ENCODE measurements at places on chromosomes 6 and 20.

- no peak for DNase-seq
These were observed 160.9 kb upstream of the AFDN start for GRCh38 chr6:167665698-167666330.

DNA sequence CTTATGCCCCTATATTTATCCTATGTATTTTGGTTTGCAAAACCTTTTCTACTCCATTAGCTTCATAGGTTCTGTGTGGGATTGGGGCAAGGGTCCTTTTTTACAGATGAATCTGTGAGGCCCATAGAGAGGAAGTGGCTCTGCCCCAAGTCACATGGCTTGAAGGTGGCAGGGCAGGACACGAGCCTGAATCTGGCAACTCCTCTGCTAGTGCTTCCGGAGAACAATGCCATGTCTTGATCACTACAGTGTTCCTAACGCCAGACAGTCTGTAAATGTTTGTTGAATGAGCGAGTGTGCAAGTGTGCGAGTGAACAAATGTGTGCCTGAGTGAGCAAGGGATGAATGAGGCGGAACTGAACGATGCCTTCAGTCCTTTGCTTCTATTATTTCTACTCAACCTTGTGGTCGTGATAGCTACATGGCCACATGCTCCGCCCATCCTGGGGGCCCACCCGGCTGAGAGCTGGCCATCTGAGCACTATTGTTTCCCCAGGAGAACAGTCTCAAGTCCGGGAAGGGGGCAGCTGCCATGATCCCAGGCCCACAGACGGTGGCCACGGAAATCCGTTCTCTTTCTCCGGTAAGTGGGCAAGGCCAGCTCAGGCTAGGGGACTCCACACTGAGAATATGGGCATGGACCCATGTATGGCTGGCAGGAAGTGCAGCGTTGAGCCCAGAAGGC, 17.8 kb upstream of the AAR2 start:
- DNase-seq = no peak

DNA sequence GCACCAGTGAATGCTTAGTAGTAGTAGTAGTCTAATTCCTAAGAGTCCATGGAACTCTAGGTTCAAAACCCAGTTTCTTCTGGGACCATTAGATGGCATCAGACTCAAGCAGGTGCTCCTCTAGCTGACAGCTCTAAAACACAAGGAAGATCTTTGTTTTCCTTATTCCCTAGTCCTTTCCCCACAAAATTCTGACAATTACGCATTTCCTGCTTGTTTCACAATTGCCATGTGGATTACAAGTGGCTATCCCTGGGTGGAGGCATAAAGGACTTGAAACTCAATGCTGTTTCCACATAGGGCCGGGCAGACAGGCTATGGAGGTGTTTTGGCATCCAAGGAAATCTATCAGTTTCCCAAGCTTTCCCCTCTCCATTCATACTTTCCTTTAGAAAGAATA, 9.2 kb upstream of the HLA-DOB start:
- no peak for DNase-seq

- DNase-seq = no peak
These were observed 44.1 kb downstream of the DUSP22 start for GRCh38 chr6:336159-337114.

DNA sequence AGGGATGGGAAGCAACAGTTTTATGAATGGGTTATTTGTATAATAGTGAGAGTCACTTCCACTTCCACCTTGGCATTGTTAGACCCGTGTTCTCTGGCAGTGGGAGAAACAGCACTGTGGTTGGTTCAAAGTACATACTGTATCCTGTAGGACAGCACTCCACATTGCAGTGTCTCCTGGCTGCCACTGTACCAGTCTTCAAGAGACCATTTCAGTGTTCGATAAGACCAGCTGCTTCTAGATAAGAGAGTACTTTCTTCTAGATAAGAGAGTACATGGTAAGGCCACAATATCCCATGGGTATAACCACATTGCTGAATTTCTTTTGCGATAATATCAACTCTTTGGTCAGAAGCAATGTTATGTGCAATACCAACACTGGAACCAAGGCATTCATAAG, 28.8 kb downstream of the FITM2 start:
- DNase-seq = no peak

GRCh38 chr20:6384380-6384779, 261.6 kb upstream of the FERMT1 start:
- DNase-seq = no peak

DNA sequence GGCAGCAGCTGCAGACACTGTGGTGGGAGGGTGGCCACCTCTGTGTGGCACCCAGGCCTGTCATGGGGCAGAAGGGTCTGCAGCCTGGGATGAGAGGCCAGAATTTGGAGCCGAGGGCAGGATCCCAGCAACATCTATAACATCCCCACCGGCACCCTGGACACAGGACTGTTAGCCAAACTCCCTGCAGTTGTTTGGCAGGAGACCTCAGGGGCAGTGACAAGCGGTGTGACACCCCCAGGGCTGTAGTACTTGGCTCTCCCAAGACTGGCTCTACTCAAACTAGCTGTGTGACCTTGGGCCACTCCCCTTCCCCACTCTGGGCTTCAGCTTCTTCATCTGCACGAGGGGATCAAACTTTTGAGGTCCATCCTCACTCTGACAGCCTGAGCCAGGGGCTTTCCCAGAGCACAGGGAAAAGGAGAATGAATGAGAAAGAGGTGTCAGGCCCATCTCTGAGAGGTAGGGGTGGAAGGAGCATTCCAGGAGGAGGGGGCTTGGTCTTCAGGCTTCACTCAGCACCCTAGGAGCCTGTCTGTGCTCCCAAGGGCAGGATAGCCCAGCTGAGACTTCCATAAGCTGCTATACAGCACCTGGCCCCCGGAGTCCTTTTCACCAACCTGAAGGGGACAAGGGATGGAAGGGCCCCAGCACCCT, 64.0 kb downstream of the MDGA1 start:
- no peak for DNase-seq

GRCh38 chr6:6583836-6584235, 4.7 kb upstream of the LY86 start:
- no peak for DNase-seq

GRCh38 chr6:21496706-21497105, 96.8 kb upstream of the SOX4 start:
- no peak for DNase-seq

DNA sequence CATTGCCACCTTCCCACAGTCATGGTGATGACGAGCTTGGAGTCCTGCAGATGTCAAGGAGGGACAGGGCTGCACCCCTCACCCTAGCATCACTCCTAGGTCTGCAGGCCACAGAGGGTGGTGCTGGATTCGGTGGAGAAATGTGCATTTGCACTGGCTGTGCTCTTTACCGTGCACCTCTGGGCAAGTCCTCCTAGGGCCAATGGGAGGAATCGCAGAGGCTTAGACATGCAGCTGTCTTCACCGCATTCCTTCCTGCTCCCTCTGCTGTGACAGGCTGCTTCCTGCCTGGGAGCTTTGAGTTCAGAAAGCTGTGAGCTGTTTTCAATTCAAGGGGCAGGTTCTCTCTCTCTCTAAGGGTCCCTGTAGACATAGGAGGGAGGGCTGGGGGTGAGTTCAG, 85.1 kb downstream of the EDN3 start:
- no peak for DNase-seq
